ENCODE measurements at places on chromosomes 7 and 10. TPM values are rescaled to one million over a fixed set of nuclear protein-coding genes. Genes with fewer than 3 reads are reported as not detected.

ZNF804B gene
- not detected for polyA plus RNA-seq

TUBB8 gene
- not detected for polyA plus RNA-seq

AKR1C2 gene
- polyA plus RNA-seq, result not detected

CDNF gene
- polyA plus RNA-seq, result 1.3 TPM

GRCh38 chr10:100911472-100911871 lies 1.3 kb upstream of the SLF2 start:
- no peak for DNase-seq

GRCh38 chr7:119935418-119936025 lies 337.5 kb upstream of the KCND2 start:
- no peak for DNase-seq

DNA sequence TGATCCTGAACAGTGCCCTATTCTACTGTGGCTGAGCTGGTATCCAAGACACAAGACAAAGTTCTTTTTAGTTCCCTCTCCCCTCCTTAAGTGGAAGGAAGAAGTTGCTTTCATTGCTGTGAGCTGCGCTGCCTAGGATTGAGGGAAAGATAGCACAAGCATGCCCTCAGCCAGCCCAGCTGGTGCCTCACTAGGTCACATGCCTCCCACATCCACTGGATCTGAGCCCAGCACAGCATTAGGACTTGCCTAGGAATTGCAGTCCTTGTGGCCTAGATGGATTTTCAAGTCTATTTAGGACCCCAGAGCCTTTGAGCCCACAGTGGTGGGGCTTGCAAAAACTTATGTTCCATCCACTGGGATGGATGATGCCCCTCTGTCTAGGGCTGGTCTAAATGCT lies 214.2 kb downstream of the ZNF248 start:
- no peak for DNase-seq

GRCh38 chr10:127550861-127551260 lies 1.8 kb downstream of the NPS start:
- DNase-seq, result no peak

DNA sequence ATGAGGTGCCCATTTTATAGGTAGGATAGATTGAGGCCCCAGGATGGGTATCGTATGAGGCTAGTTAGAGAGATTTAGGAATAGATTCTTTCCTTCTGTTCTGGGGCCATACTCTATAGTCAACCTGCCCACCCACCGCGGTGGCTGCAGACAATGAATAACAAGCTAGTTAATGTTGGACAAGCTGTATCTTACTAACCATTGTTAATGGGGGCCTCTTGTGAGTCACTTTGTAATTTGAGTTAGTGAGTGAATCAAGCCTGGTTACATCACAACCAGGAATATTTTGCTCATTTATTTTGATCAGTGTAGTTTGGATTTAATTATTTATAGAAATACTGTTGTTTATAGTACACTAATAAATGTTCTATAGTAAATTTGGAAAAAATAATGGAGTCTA lies 7.3 kb downstream of the SORCS3 start:
- DNase-seq, result no peak

GRCh38 chr7:73606801-73607691 lies 17.3 kb downstream of the MLXIPL start:
- DNase-seq, result peak; percentile 61

GRCh38 chr7:39186671-39187070 lies 209.0 kb downstream of the POU6F2 start:
- no peak for DNase-seq

DNA sequence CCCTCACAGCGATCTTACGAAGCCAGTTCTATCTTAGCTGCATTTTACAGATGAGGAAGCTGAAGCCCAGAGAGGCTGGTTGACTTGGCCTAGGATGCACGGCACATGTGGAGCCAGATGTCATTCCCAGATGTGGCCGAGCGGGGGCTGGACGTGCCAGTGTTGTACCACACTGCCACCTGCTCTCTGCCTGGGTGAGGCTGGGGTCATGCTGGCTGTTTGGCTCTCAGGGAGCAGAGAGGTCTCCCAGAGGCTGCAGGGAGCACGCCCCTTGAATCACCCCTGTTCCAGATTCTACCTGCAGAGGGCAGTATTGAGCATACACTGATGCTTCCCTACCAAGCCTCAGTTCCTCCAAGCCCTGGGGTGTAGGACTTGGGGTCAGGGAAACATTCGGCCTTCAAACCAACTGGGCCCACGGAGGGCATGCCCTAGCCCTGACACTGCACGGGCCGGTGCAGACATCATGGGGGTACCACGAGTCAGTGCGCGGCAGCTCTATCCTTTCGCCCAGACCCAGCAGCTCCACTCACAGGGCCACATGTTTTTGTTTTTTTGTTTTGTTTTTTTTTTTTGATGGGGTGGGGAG lies 3.8 kb upstream of the GTF2IRD1 start:
- peak; percentile 51 for DNase-seq

- DNase-seq, result no peak
Measured at GRCh38 chr10:12608761-12609160, 259.4 kb downstream of the CAMK1D start.

All from naive B cell (primary cell).